ENCODE measurements at places on chromosomes 7 and 10.

GRCh38 chr10:52703451-52703850 is 69.1 kb downstream of the MBL2 start:
- no peak for DNase-seq

DNA sequence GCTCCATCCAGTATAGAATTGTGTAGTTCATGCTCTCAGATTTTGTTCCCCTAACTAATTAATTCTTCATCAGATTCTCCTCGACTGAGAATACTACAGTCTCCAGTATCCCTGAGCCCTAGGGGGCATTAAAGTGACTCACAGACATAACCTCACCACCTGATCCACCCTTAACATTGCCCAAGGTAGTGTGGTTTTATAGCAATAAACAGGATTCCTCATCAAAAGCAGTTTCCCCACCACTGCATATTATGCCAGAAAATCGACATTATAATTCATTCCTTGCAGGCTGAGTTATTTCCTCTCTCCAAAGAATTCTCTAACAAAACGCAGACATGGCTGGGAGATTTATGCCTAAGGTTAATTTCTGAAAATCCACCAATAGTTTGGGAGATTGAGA is 1402.5 kb upstream of the CELF2 start:
- no peak for DNase-seq

DNA sequence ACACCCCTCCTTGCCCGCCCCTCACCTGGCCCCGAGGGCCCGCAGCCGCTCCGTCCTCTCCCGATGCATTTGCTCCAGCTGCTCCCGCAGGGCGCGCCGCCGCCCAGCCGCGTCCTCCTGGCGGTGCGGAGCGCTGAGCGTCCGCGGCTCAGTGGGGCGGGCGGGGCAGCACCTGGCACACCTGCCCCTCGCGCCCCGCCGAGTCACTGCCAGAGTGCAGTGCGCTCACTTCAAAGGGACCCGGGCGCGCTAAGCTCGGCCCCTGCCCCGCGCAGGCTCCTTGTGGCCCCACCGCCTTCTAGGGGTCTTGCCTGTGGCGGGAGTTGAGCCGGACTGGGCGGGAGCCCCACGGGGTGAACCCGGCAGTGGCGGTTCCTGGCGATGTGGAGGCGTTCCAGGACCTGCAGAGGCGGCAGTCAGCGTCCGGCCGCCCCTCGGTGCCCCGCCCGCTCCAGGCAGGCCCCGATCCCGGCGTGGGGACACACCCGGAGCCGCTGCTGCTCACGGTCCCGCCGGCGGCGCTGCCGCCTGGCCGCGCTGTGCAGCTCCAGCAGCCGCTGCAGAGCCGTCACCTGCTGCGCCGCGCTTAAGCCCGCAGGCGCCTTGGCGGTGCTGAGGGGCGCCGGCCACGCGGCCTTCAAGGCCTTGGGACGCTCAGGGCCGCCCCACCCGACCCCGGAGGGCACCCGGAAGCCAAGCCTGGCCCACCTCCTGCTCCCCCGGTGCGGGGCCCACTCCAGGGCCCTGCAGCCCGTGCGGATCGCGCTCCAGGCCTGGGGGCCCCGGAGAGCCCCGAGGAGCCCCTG is 6.7 kb downstream of the ATP6V1F start:
- peak; percentile 33 for DNase-seq

GRCh38 chr7:151595702-151596350 is 76.1 kb upstream of the RHEB start:
- no peak for DNase-seq
